ENCODE measurements at places on chromosomes 11 and 22.

GRCh38 chr22:37243402-37244113, 511 bp downstream of the RAC2 start:
- DNase-seq, result no peak

GRCh38 chr11:102177974-102178631, 67.9 kb downstream of the YAP1 start:
- DNase-seq, result peak; percentile 87

- DNase-seq, result no peak
These were observed 6.6 kb downstream of the DGCR2 start for GRCh38 chr22:19115628-19116027.

DNA sequence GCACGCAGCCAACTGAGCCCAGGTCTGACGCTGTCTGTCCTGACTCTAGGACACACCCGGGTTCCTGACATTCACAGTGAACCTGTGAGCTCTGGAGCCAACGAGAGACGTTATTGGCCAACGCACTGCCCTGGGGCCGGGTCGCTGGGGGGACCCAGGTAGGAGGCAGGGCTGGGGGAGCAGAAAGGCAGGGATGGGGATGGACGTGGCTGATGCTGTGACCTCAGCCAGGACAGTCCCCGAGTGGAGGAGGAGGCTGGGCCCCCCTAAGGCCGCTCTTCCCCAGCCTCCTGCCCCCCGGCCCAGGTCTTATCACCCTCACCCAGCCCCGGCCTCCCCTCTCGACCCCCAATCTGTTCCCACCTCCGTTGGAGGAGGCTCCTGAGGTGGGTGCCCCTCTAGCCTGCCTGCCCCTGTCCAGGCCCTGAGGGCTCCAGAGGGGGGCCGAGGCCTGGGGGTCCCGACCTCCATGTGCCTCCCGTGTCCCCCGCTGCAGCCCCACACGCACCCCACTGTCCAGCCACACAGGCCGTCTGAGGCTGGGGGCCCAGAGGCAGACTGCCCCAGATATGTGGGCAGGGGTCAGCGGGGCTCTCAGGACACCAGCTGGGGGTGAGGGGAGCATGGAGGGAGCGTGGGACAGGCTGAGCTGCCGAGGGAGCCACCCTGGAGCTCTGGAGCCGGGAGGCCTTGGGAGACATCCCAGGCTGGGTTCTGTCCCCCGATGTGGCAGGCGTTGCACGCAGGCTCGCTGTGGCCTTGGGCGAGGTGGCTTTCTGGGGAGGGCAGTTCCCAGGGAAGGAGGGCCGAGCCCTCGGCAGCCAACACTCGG, 29.2 kb upstream of the MUC5AC start:
- no peak for DNase-seq

DNA sequence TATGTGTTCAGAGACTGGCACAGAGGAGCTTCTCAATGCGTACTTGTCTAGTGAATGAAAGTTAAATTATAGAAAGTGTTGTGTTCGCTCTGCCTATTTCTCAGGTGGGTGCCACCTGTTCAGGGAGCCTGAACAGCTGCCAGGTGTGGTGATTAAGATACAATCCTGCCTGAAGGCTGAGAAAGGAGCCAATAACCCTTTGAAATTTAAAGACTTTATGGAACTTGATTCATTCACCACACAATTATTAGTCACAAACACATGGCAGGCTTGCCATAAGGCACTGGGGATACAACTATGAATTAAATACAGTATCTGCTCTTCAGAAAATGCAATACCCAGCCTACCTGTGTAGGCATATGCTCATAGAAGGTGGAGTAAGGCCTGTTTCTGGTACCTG, 92.9 kb upstream of the AMOTL1 start:
- no peak for DNase-seq

GRCh38 chr11:125903711-125904659, at the start of gene DDX25:
Gene DDX25 (plus strand): TSS chr11:125904508. CDS start chr11:125904518, 10 bp downstream.
- no peak for DNase-seq

GRCh38 chr11:12678991-12679390, 4.8 kb downstream of the TEAD1 start:
- no peak for DNase-seq

DNA sequence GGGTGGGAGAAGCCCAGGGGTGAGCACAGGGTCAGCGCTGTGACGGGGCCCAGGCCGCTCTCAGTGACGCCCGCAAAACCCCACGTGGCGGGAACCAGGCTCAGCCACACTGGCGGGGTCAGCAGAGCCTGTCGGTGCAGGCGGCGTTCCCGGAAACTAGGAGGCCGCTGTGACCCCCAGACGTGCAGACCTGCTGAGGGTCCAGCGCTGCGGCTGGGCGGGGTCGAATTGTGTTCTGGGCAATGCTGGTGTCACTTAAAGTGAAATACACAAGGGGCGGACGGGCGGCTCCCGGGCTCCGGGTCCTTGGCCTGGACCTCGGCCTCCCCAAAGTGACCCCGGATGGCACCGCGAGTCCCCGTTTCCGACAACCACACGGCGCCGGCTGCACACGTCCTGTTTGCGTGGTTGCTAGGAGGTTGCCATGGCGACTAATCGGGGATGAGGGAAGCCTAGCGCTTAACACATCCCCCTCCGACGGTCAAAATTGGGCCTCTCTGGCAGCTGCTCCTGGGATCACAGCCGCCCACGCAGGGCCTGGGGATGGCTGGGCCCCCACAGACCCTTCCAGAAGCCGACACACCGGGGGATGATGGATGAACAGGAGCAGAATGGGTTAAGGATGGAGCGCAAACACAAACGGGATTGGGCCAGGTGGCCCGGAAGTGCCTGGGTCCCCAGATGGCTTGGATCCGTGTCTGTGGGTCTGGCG, 81.7 kb upstream of the PRR5 start:
- DNase-seq, result no peak

- no peak for DNase-seq
These were observed 92.1 kb upstream of the APOA1 start for GRCh38 chr11:116929414-116930090.

DNA sequence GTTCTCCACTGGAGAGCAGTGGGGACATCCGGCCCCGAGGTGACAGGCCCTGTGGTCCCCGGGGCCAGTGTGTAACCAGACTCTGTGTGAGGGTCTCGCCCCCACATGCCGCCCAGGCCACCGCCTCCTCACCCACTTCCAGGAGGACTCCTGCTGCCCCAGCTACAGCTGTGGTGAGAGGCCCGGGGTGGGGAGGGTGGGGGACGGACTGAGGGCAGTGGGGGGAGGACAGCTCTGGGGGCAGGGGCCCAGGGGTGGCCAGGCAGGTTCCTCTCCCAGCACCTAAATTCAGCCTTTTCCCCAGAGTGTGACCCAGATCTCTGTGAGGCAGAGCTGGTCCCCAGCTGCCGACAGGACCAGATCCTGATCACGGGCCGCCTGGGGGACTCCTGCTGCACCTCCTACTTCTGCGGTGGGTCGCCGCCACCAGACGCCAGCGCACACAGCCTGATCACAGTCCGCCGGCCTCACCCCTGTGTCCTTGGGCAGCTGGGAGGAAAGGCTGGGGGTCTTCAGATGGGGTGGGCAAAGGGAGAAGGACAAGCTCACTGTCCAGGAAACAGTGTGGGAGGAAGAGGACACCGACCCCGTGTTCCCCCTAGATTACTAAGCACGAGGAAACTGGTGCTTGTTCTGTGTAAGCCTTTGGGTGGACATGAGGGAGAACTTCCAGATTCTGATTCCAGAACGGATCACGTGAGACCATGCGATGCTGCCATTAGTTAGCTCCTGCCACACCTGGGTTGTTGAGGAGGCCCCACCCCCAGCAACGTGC, 84.4 kb upstream of the MYOD1 start:
- DNase-seq, result no peak

DNA sequence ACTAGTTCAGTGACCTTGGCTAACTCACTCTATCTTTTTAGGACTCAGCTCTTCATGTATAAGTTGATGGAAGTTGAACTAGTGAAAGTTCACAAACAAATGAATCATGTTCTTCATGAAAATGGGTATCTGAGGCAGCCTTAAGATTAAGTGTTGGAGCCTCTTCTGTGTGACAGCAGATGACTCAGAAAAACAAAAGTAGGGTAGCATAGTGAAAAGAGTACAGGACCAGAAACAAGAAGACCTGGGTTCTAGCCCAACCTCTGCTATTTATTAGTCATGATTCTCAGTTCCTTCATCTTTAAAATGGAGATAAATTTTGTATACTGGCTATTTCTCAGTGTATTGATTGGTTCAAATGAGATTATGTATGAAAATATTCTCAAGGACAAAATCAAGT, 60.2 kb downstream of the USP35 start:
- DNase-seq, result no peak

DNA sequence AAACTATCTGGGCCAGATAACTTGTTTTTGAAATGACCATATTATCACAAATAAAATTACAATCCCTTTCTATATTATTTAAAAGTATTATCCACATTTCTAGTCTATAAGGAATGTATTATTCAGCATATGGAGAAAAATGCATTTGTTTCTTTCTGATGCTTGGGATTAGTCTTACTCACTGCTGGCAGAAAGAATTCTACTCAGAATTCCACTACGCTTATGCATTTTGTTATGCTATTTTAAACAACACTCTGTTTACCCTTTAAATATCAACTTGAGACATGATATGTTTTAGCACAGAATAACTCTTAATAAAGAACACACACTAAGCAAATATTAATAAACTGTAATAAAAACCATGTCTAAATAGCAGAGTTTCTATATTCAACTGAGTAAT, 77.6 kb upstream of the ANO3 start:
- DNase-seq, result no peak

DNA sequence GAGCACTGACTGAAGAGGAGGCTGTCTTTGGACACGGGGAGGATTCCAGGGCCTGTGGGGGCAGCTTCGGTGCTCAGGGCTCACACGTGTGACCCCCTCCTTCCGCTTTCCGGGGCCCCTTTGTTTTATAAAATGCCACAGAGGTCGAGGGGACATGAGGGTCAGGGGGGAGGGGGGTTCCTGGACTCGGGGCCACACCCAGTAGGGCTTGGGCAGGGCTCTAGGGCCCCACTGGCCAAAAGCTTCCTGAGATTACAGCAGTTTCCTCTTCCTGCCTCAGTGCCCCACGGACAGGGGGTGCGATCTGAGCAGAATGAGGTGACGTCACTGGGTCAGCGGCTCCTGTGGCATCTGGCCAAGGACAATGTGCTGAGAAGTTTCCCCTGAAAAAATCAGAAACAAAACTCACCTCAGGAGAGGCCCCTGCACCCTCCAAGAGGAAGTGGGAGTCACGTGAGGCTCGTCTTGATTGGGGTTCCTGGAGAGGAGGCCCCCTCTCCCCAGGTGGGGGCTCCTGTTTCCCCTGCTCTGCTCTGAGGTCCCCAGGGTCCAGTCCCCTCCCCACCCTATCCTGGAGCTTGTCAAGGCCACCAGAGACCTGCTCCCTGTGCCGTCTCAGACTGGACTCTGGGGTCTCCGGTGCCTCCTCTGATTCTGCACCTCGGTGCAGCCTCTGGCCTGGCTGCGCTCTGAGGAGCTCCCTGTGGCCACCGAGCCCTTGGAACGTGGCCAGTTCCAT, 6.4 kb upstream of the IFITM3 start:
- no peak for DNase-seq

- no peak for DNase-seq
These were observed 38.9 kb downstream of the ARHGEF12 start for GRCh38 chr11:120375076-120375475.

Measured in HCT116 (cell line).